Activated T-cell treated with anti-CD3 and anti-CD28 coated beads, Interleukin-2, amount 50 U/mL, for 24 hours (primary cell): ENCODE measurements at places on chromosomes 5 and 9.

DNA sequence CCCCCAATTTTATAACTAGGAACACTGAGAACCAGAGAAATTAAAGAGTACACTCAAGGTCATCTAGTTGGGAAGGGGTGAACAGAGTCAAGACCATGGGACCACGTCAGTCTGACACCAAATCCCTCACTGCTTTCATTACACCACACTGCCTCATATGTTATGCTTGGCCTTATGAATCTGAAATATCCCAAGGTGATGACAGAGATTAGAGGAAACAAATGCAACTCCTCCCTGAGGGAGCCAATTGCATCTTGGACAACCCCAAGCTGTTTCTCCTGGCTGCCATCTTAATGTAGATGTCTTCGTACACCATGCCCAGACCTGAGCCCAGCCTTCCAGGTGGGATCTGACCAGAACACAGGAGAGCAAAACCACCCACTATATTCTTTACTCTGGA is 60.6 kb upstream of the ABCA1 start:
- no peak for DNase-seq

DNA sequence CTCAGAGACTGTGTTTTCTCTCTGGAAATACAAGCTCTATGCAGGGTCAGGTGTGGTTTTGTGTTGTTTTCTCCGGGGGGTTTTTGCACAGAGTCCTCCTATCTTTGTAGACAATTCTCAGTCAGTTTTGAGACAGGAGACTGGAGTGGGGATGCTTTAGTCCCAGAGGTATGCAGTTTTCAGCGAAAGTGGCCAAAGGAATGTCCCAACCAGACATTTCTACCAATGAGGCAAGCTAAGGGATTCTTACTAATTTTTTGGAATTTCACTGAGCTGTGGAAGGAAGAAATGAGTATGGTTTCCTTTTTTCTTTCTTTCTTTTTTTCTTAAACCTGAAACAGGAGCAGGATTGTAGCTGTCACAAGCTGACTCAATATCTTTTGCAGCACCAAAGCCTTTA is 35.3 kb upstream of the PLPP1 start:
- no peak for DNase-seq

DNA sequence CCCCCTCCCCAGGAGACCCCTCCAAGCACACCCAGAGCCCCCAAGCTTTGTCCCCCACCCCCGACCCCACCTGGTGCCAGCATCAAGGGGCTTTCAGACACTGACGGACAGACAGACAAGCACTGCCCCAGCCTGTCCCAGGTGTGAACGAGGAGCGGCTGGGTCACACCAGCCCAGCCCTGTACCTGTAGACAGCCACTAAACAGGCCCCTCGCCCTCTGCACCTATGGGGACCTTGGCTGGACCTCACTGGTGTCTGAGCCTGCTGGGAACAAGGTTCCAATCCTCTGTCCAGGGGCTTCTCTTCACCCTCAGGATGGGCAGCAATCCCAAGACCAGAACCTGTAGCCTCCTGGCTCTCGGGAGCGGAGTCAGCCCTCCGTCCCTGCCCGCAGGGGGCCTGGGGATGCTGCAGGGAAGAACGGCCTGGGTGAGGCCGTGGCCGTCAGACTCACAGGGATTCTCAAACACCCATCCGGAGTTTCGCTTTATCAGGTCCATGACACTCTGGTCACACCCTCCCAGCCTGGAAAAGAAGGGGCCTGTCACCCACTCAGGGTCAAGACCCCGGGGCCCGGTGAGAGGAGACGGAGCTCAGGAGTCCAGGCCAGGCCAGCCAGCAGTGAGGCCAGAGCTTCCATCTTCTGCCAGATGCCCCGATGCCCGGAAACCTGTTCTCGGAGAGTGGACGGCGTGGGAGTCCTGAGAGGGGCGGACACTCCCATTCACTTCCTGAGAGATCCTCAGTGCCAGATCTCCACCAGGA is 2.8 kb downstream of the LCN6 start:
- DNase-seq, result no peak

GRCh38 chr5:73451224-73452130 is 2.9 kb upstream of the FOXD1 start:
- peak; percentile 81 for DNase-seq

- no peak for DNase-seq
Measured at GRCh38 chr9:117247266-117247665, 167.6 kb downstream of the ASTN2 start.

- DNase-seq, result no peak
Measured at GRCh38 chr5:111641533-111642233, 115.3 kb downstream of the NREP start.

DNA sequence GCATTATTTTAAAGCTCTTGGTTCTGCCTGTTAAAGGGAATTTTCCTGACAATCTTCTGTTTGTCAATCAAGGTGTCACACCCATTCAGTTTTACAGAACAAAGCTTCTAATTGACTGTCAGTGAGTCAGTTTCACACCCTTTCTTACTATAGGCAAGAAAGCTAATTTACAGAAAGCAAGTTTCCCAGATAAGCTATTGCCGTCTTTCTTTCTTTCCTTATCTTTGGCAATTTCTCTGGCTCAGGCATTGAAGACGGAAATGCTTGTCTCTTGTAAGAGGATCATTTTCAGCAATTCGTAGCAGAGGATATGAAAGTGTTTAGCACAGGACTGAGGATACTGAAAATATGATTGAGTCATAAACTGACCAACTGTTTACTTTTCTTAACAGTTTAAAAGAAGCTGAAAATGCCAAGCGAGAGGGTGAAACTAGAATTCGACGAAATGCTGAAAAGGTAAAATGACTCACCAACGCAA is 27.0 kb downstream of the SPINK5 start:
- DNase-seq, result no peak

DNA sequence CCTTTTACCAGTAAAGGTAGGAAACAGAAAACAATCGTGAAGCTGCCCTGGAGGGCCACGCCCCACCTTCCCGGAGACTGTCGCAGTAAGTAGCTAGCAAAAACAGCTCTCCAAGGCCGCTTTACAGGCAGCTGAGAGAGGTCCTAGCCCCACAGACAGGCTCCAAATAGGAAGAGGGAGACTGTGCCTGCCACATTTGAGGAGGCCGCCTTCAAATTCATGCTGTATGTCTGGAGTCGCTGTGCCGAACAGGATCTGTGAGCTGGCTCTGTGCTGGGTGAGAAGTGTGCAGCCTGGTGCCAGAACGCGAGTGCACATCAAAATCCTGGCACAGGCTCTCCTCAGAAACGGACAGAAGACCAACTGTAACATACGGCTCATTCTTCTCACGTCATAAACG is 582.2 kb downstream of the CETN3 start:
- DNase-seq, result no peak

DNA sequence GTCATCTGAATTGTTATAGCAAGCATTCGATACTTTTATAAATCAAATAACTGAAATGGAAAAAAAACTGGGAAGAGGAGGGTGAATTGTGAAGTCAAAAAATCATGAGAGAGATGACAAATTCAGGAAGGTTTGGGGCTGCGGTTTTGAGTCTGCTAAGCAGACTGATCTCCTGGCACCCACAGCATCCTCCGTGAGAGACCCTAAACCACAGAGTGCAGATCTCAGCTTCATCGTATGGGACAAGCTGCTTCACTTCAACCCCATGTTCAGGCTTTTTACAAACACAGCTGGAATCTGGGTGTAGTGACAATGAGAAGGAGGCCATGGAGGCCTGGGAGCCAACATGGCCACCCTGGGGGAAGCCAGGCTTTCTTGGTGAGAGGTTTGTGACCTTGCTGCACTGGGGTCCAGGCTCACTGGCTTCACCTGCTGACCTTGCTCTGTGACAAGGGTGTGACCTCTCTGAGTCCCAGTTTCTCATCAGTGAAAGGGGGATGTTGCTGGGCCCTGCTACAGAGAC is 19.4 kb downstream of the USP20 start:
- DNase-seq, result no peak

DNA sequence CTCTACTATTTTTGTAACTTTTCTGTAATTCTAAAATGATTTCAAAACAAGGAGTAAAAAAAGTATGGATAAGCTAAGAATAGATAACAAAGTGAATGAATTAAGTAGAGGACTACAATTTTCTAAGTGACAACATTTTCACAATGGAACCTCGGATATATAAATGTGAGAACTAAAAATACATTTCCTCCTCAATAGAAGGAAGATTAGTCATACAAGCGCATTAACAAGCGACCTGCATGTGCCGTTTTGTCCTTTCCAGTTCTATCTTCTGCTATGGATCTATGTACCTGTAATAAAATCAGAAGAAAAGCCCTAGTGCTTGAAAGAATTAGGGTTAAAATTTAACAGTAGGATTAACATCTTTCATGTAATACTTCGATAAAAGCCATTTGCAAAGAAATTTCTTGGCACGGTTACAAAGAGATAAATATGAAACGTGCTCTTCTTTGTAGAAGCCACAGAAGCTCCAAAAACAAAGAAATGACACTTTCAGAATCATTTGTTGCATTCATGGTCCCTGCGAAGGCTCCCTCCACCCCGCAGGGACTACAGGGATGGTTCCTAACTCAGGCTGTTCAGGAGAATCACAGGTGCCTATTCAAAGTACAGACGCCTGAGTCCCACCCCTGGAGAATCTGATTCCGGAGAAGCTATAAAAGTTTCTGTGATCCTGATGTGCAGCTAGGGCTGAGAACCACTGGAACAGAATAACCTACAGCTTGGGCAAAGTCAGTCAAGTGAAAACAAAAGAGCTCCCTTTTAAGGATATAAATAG is 216.6 kb upstream of the EFNA5 start:
- no peak for DNase-seq

GRCh38 chr9:91214086-91214485 is 147.6 kb downstream of the AUH start:
- DNase-seq, result no peak

DNA sequence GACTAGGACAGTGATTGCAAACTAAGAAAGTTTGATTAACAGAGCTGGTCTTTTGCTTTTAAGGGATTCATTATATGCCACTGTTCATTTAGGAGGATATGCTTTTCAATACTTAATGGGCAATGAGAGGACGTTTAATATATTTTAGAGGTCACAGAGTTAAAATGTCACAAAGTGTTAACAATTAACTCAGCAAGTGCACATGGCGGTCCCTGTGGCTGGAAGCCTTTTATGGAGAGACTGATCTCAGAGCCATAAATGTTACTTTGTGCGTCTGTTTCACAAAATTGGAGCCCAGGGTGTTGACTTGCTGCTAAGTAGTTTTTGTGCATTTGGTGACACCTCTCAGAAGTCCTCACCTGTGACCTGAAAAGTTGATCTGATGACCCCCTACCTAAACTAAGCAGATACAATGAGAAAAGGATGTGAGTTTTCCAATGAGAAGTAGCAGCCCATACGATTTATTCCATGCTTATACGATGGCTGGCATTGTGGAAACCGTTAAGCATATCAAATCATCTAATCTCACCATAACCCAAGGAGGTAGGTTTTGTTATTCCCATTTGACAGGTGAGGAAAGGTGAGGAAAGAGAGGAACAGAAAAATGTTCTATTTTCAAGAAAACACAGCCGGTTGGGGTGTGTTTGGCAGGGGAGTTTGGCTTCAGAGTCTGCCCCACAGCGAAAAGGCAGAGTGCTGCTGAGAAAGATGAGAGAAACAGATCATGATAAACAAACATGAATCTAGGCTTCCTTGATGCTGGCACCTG is 64.4 kb downstream of the CMYA5 start:
- DNase-seq, result no peak
